Posterior vena cava (tissue), 2 donors: ENCODE measurements at places on chromosomes 13 and 19. TPM values are rescaled to one million over a fixed set of nuclear protein-coding genes. Genes with fewer than 3 reads are reported as not detected.

DNA sequence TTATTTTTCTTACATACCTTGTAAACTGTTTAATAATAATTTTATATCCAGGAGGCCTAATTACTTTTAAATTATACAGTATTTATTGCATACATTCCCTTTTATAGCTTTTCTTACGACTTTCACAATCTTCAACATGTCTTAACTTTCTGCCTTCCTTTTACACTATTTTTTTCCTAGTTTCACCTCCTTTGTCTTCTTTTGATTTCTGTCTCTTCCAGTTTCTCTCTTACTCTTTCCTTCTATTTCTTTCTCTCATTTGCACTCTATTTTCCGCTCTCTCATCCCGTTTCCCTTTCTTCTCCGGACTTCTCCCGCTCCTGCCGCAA is 11.5 kb downstream of the ZNF552 start:
- DNase-seq = no peak

- no peak for DNase-seq
Measured at GRCh38 chr13:37599519-37599918, 951 bp upstream of the POSTN start.

Gene TNFSF9
- 0.67 TPM for total RNA-seq

Gene LYPD5
- total RNA-seq = 2.5 TPM

DNA sequence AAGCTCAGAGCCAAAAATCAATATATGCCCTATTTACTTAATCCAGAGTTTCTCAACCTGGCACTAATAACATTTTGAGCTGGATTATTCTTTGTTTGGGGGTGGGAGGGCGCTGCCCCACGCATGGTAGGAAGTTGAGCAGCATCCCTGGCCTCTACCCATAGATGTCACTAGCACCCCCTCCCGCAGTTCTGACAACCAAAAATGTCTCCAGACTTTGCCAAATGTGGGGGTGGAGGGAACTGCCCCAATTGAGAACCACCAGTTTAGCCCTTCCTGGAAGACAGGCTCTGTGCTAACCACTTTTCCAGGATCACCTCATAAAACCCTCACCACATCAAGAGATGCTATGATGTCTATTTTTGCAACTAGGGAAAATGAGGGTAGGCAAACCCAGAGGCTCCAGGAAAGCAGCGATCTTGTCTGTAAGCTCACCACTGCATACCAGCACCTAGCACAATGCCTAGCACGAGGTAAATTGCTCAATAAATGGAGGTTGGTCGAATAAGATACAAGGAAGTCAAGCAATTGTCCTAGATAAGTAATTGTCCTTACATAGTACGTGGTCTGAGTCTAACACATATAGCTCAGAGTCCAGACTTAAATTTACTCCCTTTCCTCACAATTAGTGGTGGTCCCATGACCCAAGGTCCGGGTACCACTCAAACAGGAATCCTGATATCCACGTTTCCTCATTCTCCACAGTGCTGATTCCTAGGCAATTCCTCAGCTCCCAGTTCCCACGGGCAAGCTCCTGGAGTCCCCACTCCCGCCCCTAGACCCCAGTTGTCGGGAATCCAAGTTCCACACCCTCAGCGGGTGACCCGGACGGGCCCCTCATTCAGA is 892 bp downstream of the TRIR start:
- DNase-seq = no peak

Gene ZNF552
- 7.9 TPM for total RNA-seq

- no peak for DNase-seq
Measured at GRCh38 chr19:51100601-51101000, 7.6 kb downstream of the CTU1 start.

DNA sequence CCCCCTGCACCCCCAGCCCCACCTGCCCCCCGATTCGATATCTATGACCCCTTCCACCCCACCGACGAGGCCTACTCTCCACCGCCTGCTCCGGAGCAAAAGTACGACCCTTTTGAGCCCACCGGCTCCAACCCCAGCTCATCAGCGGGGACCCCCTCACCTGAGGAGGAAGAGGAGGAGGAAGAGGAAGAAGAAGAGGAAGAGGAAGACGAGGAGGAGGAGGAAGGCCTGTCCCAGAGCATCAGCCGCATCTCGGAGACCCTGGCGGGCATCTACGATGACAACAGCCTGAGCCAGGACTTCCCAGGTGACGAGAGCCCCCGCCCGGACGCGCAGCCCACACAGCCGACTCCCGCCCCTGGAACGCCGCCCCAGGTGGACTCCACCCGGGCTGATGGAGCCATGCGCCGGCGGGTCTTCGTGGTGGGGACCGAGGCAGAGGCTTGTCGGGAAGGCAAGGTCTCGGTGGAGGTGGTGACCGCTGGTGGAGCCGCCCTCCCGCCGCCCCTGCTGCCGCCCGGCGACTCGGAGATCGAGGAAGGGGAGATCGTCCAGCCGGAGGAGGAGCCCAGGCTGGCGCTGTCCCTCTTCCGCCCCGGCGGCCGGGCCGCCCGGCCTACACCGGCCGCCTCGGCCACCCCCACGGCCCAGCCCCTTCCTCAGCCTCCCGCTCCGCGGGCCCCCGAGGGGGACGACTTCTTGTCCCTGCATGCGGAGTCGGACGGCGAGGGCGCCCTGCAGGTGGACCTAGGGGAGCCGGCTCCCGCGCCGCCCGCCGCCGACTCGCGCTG is 9.2 kb downstream of the SCAF1 start:
- no peak for DNase-seq

DNA sequence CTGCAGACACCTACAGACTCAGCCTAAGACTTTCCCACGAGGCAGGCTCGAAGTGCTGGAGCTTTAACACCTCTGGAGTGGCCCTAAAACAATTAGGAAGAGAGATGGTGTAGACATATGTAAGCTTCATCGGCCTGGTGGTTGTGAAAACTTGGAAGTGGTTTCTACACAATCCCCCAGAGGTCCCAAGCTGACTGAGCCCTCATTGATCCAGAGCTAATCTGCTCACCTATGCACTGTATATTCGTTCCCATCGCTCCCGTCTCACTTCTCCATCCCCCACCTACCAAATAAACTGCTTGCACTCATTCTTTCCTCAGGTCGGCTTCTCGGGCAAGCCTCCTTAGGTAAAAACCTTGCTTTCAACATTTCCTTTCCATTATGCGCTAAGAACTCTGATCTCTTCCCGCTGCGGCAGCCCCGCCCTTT is 767 bp upstream of the ZNF793 start:
- DNase-seq = no peak

GRCh38 chr13:93794197-93794885 is 567.7 kb downstream of the GPC6 start:
- no peak for DNase-seq

Gene GPR180
- 5.4 TPM for total RNA-seq

Gene LMTK3
- total RNA-seq = 0.57 TPM

Gene SLC25A23
- 51.5 TPM for total RNA-seq

GRCh38 chr13:74774264-74774663 is 640.1 kb upstream of the KLF12 start:
- DNase-seq = no peak

DNA sequence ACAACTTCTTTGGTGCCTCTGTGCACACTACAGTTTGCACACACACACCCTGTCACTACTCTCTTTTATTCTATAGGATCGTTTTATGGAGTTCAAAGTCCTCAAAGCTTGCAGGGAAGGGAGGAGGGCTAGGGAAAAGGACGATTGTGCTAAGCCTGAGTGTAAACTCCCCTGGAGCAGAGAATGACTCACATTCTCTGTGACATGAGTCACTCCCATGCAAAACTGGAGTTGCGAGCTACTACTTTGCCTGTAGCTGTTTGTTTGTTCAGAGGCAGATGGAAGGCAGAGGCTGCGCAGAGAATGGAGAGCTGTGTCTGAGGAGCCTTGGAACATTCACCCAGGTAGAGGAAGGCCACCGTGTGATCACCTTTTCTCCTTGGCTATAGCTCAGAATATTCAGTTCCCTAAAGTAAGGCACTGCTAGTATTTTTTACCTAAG is 80.5 kb upstream of the MBNL2 start:
- no peak for DNase-seq

DNA sequence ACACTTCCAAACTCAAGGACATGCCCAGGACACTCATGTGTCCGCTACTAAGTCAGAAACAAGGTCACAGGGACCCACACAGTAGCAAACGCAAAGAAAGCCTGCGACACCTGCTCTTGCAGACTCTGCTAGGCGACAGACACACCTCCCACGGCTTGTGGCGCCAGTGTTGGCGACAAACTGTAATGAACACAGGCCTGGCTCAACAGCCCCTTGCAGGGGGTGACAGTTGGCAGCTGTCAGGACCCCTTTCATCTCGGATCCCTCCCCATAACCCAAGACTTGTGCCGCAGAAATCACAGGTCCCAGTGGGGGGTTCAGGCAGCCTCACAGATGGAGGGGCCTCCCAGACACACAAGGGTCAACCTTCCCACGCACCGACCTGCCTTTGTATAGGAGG is 364 bp downstream of the CKM start:
- no peak for DNase-seq

- peak; percentile 94 for DNase-seq
Measured at GRCh38 chr19:34480971-34481841, at the start of gene WTIP. Gene WTIP, plus strand, starts transcription at chr19:34481758. Its CDS starts 217 bp downstream, at chr19:34481975.

Gene SIGLEC12
- 0.42 TPM for total RNA-seq

DNA sequence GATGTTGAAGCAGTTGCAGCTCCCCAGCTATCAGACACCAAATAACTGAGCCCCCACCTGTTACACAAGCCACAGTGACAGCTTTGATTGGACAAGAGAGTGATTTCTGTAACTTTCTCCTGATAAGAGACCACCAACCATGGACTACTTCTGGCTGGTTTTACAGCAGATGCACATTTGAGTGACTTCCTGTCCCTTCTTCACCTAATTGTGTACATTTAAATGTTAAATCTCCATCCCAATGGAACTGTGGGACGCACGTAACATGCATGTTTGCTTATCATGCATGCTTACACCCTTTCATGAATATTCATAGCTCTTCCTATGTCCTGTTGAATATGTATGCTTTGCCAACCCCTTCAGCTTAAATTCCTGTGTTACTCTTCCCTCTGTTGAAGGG is 6.0 kb upstream of the TNFSF11 start:
- DNase-seq = no peak

DNA sequence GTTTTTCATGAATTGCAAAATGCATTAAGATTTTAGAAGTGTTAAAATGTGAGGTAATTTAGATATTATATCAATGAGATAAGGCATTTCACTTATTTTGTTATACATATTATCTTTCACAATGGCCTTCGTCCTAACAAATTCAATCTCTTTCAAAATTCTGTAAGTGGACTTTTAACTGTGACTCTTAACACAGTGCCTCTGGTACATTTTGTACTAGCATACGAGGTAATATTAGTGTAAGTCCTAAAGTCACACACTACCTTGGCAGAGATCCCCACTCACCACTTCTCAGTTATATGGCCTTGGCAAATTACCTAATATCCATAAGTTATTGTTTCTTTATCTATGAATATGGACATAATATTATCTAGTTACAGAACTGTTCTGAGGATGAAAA is 101.3 kb upstream of the SLITRK6 start:
- no peak for DNase-seq

GRCh38 chr13:74136084-74136658 is 2.0 kb upstream of the KLF12 start:
- peak; percentile 84 for DNase-seq

DNA sequence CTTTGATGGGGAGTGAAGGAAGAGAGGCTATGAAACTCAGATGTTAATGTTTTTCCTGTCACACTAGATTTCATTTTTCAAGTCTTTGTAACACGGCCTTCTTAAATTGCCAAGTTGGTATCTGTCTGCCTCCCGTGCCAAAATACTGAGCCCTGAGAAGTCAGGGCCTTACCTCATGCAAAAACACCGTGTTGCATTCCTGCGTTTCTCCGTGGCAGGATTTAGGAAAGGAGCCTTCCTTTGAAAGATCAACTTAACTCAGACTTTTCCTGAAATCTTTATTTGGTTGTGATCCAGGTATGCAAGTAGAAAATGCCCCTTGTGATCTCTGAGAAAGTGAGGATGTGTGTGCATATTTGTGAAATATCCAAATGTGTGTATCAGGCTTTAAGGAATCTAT is 1291.0 kb upstream of the SLC10A2 start:
- no peak for DNase-seq

Gene CYP4F2
- not detected for total RNA-seq

- DNase-seq = no peak
Measured at GRCh38 chr13:25207291-25207810, 35.3 kb upstream of the AMER2 start.

GRCh38 chr13:32330441-32330840 is 15.1 kb downstream of the BRCA2 start:
- no peak for DNase-seq

Gene KIR3DL2
- not detected for total RNA-seq

DNA sequence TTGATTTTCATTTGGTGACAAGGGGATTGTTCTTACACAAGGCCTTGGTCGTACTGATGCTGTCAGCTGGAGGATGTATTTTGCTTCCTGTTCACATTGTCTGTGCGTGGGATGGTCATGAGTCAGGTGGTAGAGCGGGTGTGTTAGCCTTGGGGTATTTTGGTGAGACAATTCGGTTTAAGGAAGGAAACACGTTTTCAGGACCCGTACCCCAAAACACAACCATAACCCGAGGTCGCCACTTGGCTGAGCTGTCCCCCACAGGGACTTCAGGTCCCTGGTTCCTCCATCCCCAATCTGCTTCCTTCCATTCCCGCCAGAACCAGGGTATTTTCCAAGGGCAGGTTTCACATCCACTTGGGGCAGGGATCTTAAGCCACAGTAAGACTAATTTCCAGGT is 15.0 kb downstream of the MYO9B start:
- DNase-seq = no peak

Gene RXFP2
- not detected for total RNA-seq

Gene COX7A1
- 232 TPM for total RNA-seq

Gene SOX21
- total RNA-seq = not detected

DNA sequence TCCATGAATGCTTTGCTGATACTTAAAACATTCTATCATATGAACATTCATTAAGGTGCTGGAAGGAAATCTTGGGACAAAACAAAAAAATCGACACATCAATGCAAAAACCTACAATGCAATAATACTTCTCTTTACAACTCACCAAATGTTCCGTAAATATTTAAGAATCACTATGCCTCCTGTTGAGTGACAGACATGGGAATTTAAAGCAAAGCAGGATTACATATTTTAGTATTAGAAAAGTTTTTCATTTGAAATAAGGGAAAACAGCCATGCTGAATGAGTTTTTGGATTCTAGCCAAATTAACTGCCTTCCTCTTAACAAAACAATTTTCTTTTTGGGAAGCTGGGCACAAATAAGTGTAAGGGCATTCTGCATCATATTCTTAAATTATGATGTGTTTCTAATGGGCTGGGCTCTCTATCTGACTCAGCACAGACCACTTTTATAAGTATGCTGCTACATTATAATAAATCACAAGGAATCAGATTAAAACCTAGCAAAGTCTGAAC is 93.7 kb downstream of the RBM26 start:
- DNase-seq = no peak

GRCh38 chr13:26787961-26788360 is 27.4 kb upstream of the GPR12 start:
- no peak for DNase-seq

Gene XAB2
- 23.0 TPM for total RNA-seq

DNA sequence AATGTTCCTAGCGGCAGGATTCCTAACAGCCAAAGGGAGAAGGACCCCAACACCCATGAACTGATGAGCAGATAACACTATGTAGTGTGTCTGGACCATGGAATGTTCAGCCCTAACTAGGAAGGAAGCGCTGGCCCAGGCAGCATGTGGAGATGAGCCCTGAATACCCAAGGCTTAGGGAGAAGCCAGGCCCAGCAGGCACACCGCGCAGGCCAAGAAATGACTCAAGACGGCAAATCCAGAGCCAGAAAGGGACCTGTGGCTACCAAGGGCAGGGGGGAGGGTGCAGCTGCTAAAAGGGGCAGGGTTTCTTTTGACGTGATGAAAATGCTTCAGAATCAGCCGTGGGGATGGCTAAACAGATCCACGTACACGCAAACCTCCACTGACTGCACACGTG is 20.7 kb upstream of the TINCR start:
- DNase-seq = peak; percentile 84
